ENCODE measurements at places on chromosomes 2 and 18.

GRCh38 chr2:186603286-186603685, 13.4 kb downstream of the ITGAV start:
- no peak for DNase-seq

DNA sequence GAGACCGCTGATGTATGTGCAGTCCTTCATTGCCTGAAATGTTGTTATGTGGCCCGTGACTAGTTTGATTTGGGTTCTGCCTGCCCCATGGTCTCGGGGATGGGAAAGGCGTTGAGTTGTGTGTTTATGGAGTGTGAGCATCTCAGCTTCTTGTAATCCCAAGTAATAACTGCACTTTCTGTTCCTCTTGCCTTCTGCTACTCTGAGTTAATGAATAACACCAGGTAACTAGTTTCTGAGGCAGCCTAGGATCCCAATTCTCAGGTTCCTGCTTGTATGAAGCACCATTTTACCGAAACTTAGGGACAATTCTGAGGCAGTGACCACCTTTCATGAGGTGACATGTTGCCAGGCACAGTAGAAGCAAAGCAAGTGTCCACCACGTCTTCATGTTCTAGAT, 170.0 kb downstream of the ALK start:
- DNase-seq: no peak

DNA sequence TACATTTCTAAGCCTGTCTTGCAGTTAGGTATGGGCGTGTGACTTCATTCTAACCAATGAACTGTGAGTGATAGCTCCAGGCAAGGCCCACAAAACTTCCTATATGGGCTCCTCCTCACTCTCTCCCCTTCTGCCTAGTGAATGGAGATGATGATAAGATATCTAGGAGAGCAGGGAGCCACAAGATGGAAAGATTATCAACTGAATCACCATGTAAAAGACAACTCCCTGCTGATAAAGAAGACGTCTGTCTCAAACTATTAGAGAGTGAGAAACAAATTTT, 237.1 kb downstream of the GPD2 start:
- DNase-seq: no peak

GRCh38 chr2:222239945-222240675, 58.7 kb downstream of the PAX3 start:
- DNase-seq: no peak

DNA sequence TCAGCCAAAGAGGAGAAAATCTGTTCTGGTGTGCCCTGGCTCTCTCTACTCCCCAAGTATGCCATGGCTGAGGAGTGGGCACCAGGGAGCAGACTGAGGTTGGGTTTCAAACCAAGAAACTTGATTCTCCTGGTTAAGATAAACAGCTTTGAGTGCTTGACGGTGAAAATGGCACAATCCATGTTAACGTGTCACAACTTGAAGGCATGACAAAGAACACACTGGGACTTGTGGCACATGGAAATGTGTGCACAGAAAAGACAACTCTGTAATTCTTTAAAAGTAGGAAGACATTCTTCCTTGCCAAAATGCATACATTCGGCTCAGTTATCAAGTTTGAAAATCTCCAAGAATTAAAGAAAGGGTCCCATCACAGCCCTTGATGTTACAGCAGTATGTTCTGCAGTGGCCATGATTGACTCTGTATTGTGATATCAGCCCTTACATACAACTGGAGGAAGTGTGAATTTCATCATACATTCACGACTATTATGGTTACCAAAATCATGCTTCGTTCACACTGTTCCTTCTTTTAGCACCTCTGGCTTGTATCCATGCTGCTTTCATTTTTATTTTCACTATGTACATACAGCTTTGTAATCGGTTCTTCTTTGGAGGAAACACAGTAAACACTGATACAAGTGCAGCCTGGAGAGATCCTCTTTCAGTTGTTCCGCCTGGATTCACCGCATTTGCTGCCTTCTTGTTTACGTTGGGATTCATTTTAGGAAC, 15.6 kb upstream of the ACTG2 start:
- no peak for DNase-seq

- no peak for DNase-seq
These were observed 67.0 kb upstream of the ITGB6 start for GRCh38 chr2:160267022-160267421.

DNA sequence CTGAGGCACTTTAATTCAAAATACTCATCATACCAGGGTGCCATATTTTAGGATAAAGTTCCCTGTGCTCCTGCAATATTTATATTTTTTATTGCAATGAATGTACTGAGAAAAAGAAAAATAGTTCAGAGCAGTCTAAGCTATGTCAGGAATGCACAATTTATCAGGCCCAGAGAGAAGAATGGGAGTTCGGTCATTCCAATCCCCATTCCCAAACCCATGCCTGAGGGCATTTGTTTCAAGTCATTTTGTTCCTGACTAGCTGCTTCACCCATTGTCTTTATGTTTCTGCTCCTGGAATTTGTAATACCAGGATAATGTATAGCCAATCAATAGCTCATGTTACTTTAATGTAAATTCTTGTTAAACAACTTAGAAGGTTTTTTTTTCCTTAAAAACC, 24.4 kb upstream of the FTCDNL1 start:
- DNase-seq: no peak

- no peak for DNase-seq
These were observed 135.9 kb downstream of the DTNB start for GRCh38 chr2:25537526-25537925.

- no peak for DNase-seq
These were observed 39.8 kb downstream of the LPIN1 start for GRCh38 chr2:11786191-11786590.
